ENCODE measurements at places on chromosomes 1 and 21. TPM values are rescaled to one million over a fixed set of nuclear protein-coding genes. Genes with fewer than 3 reads are reported as not detected.

The UMODL1 gene
- 0.68 TPM for total RNA-seq

GRCh38 chr1:12057382-12057781 is 5.7 kb upstream of the TNFRSF8 start:
- DNase-seq, result no peak

- no peak for DNase-seq
These were observed 46.7 kb downstream of the OLIG1 start for GRCh38 chr21:33116676-33117075.

- no peak for DNase-seq
These were observed 65.5 kb upstream of the AK4 start for GRCh38 chr1:65082346-65083040.

- DNase-seq, result no peak
These were observed 60.6 kb downstream of the AGPAT3 start for GRCh38 chr21:43925609-43926008.
